ENCODE measurements at places on chromosomes 5 and 9.

DNA sequence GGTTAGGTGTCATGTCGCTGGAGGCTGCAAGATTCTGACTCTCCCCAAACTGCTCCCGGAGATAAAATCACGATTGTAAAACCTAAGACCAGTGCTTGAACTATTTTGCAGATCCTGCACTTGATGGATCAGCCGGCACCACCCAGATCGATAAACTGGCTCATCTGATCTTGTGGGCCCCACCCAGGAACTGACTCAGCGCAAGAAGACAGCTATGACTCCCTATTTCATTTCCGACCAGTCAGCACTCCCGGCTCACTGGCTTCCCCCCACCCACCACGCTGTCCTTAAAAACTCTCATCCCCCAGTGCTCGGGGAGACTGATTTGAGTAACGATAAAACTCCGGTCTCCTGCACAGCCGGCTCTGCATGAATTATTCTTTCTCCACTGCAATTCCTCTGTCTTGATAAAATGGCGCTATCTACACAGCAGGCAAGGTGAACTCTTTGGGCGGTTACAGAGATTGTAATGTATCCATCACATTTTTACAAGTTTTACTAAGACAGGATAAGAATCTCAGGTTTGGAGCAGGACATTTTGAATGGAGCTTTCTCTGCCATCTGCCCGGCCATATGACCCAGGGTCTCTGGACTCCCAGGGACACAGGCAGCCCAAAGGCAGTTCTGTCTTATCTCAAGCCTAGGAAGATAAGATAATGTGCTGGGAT, 10.6 kb upstream of the PPP1R26 start:
- DNase-seq = no peak

GRCh38 chr9:128558431-128559310, 6.3 kb downstream of the SPTAN1 start:
- peak; percentile 97 for DNase-seq

- DNase-seq = no peak
These were observed 180.5 kb upstream of the SH3GL2 start for GRCh38 chr9:17398350-17398749.

- no peak for DNase-seq
These were observed 5.1 kb downstream of the BHMT2 start for GRCh38 chr5:79074641-79075040.

DNA sequence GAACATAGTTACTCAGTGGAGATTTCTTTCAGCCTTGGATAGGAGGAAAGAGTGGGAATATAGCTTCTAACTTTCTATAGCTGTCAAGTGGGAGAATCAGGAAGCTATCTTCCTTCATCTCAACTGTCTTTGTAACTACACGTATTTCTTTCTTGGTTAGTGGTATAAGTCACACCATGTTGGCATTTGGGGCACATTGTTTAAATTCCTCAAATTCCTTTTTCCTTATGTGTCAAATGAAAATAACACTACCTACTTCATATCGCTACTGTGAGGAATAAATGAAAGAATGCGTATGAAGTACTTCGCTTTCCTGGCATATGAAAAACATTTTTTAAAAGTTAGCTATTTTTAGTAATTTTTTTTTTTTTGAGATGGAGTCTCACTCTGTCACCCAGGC, 1082.5 kb upstream of the WWC1 start:
- no peak for DNase-seq

DNA sequence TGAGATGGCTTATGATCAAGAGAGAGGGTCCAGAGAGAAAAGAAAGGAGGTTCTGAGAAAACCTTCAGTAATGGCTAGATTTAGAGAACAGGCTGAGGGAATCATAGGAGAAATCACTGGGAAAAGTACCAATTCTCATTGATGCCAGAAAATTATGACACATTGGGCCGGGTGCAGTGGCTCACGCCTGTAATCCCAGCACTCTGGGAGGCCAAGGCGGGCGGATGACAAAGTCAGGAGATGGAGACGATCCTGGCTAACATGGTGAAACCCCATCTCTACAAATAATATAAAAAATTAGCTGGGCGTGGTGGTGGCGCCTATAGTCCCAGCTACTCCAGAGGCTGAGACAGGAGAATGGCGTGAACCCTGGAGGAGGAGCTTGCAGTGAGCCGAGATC, 29.5 kb upstream of the PLIN2 start:
- no peak for DNase-seq

DNA sequence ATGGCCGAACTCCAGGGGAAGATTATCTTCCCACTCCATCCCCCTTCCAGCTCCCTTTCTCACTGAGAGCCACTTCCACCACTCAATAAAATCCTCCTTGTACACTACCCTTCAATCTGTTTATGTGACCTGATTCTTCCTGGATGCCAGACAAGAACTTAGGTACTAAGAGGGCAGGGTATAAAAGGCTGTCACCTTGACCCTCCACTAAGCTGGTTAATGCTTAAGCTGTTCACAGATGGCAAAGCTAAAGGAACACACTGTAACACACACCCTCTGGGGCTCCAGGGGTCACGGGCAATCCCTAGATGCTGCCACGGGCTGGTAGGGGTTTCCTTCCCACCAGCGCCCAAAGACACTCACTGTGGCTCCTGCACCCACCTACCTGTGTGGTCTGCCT, 58.6 kb upstream of the IL6ST start:
- DNase-seq = no peak

- DNase-seq = no peak
These were observed 11.0 kb downstream of the DMRT1 start for GRCh38 chr9:852539-852938.

DNA sequence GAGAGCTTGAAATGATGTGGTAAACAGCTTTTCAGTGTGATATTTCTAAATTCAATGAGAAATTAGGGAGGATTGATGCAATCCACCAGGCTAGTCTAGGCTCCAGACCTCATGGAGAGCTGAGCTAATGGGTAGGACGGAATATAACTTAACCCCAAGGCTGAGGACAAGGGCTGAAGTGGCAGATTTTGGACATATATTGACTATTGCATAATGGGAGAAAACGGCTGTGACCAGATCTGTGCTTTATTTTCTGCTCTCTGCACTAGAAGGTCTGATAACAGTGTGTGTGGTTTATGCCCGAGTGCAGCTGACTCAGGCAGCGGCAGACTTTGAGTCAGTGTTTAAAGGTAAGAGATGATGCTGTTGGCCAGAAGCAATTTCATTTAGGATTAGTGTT, 70.6 kb downstream of the ACTBL2 start:
- no peak for DNase-seq

DNA sequence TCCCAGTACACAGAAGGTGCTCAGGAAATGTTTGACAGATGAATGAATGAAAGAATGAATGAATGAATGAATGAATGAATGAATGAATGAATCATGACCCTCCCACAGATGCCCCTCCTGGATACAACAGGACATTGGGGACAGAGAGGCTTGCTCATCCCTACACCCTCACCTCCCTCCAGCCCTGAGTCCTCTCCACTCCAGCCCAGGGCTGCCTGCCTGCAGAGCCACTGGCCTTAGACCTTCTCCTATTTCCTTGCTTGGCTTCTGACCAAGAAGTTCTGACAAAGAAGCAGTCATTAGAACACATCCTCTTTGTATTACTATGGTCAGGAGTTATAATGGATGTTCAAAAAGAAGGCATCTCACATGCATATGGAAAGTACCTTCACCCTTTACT, 240.7 kb upstream of the DAPK1 start:
- DNase-seq = peak; percentile 31

GRCh38 chr5:82151662-82152061, 126.5 kb downstream of the RPS23 start:
- no peak for DNase-seq

- DNase-seq = no peak
These were observed 81.9 kb downstream of the MED27 start for GRCh38 chr9:131997779-131998178.
